ENCODE measurements at places on chromosomes 4 and X. TPM values are rescaled to one million over a fixed set of nuclear protein-coding genes. Genes with fewer than 3 reads are reported as not detected.

Gene AR
- total RNA-seq: 6.8 TPM

Gene ABRAXAS1
- total RNA-seq: 16.9 TPM

Gene TMSB15A
- total RNA-seq: 1.8 TPM

Gene RAB33A
- 10.6 TPM for total RNA-seq
